ENCODE measurements at places on chromosomes 7 and 10. TPM values are rescaled to one million over a fixed set of nuclear protein-coding genes. Genes with fewer than 3 reads are reported as not detected.

DNA sequence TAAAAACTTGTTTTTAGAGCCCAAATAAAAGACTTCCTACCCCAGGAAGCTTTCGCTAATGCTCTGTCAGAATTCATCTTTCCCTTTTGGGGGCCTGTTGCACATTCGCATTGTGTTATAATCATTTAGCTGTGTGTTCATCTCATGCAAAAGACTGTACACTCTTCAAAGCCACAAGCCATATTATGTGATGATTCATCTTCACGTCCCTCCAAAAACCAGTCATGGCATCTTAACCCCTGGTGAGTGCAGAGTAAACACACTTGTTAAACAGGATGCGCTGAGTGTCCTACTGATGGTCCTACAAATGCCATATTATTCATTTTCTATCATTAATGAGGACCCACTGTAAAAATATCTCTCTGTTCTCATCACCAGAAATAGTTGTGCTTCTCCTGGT lies 235.4 kb downstream of the KIAA1217 start:
- peak; percentile 79 for DNase-seq

- DNase-seq: no peak
Measured at GRCh38 chr7:113142385-113143119, 24.2 kb upstream of the SMIM30 start.

- DNase-seq: no peak
Measured at GRCh38 chr10:30500534-30500933, 66.5 kb downstream of the MAP3K8 start.

- DNase-seq: no peak
Measured at GRCh38 chr10:26960308-26960707, 99.5 kb upstream of the ABI1 start.

OR2A7 gene
- 0.53 TPM for polyA plus RNA-seq

BMI1 gene
- 20.3 TPM for polyA plus RNA-seq

Measured in BJ (cell line).